ENCODE measurements at places on chromosomes 1 and 21.

GRCh38 chr1:63773815-63774616, at the start of gene ROR1:
ROR1 (plus strand) TSS chr1:63774017.
- DNase-seq, result peak; percentile 28

DNA sequence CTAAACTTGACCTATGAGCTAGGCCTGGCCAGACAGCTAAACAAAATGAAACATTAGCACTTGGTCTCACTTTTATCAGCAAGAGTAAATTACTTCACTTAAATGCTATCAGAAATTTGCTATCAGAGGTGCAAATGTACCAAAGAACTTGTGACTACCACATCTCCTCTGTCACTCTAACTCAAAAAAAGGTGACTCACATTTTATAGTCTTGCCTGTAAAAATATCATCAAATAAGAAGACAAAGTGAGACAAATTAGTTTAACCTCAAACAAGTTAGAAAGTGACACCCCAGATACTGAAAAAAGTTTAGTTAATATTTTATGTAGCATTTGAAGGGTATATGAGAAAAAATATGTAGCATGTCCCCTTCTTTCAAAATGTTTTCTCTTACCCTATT, 76.9 kb downstream of the EPS15 start:
- no peak for DNase-seq

DNA sequence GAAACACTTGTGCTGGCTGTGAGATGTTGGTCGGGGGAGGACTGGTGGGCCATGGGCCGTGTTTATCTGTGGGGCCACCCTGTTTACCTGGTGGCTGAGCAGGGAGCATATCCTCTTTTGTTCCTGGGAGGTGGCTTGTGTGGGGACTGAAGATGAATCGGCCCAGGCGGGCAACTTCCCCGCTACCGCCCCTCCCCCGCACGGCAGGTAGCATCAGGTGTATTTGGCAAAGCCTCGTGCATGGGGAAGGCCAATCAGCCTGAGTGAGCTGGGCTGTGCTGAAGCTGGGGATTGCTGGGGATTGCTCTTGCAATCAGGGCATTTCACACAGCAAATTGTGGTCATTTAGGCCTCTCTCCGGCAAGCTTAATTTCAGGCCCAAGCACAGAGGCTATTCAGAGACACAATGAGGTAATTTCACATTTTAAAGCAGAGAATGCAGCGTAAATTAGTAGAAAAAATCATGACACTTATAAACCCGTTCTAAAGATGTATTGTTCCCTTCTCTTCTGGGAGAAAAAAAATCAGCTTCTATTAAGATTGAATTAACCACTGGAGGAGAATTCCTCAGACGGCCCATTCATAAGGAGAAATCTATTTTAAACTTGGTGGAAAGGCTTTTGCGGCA, 197.7 kb upstream of the POU3F1 start:
- no peak for DNase-seq

- DNase-seq, result no peak
These were observed 113.5 kb downstream of the MAP3K21 start for GRCh38 chr1:233440951-233441401.

DNA sequence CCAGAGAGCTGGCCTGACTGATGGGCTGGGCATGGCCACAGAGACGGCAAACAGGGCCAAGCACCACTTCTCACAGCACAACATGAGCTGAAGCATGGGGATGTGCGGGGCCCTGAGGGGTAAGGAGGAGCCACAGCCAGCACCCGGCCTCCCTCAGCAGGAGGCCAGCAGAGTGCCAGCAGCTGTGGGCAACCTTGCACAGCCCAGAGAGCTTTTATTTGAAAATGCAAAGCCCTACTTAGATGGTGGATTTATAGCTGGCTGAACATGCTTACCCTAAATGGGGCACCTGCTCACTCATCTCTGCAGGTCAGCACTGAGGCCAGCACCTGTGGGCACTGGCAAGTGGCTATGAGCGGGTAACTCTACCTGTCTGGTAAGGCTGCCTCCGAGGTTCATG, 44.1 kb downstream of the SLC66A1 start:
- no peak for DNase-seq

GRCh38 chr1:92957030-92957734, 4.1 kb downstream of the DIPK1A start:
- no peak for DNase-seq

DNA sequence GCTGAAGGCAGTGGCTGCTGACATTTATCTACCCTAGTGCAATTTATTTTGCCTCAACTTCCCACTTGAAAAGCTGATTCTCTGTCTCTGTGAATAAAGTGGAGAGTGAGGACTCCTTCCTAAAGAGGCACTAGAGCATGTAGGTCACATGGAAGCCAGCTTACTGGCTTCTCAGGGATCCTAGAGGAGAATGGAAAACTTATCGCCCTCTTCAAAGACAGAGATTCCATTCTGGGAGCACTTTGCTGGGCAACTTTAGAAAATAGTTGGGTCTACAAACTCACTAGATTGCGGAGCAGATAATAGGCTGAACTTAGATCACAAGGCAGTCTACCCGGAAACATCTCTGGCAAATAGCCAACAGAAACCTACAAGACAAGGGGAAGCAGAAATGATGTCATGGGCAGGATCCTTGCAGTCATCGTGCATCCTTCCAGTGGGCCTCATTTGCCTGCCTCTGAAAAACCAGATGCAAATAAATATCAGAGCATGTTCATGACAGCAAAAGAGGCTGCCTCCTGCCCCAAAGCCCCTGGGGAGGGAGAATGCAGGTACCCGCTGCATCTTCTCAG, 104.8 kb upstream of the BARHL2 start:
- no peak for DNase-seq

GRCh38 chr1:177591155-177591554, 378.7 kb downstream of the SEC16B start:
- no peak for DNase-seq

DNA sequence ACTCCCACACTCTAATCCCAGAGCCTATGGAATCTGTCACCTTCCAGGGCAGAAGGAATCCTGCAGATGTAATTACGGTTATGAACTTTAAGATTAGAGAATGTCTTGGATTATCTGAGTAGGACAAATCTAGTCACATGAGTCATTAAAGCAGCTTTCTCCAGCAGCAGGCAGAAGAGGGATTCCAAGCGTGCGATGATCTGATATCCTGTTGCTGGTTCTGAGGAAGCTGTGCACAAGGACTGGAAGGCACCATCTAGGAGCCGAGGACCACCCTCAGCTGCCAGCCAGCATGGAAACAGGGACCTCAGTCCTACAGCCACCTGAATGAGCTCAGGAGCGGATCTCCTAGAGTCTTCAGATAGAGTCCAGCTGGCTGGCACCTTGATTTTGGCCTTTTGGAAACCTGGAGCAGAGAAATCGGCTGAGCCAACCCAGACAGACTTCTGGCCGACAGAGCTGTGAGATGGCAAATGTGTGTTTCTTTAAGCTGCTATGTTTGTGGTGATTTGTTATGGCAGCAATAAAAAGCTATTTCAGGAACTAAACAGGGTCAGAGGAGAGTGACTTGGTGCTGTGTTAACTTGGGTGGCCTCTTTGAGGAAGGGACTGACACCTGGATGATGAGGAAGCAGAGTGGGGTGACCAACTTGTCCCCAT, 34.5 kb downstream of the LRRN2 start:
- DNase-seq, result no peak

DNA sequence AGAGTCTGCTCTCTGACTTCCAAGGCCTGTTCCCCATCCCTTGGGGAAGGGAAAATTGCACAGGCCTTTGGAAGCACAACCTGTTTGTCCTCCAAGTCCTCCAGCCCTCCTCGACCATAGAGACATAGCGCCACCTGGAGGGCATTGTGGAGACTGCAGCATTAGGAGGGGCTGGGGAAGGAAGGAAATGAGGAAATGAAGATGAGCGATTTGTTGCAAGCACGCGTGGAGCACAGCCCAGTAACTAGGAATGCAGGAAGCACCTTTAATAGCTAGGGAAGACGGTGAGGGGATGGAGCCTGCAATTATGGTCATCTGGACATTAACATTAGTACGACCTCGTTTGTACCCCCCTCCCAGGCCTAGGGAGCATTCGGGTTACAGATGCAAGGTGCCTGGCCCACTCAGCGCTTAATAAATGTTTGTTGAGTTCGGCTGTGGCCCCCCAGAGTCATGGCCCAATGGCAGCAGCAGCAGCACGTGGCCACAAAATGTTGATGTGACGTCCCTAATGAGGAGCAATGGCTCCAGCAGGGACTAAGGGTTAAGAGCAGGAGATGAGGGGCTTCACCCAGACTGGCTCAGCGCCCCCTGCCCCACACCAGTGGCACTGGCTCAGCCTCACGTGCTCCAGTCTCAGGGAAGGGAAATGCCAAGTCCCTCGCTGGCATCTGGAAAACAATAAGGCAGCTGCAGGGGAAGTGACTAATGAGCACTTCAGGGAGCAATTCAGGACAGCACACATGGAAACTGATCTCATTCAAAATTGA, 8.0 kb upstream of the CAMK2N1 start:
- DNase-seq, result peak; percentile 82

GRCh38 chr1:58502519-58502918, 44.0 kb downstream of the OMA1 start:
- DNase-seq, result no peak

DNA sequence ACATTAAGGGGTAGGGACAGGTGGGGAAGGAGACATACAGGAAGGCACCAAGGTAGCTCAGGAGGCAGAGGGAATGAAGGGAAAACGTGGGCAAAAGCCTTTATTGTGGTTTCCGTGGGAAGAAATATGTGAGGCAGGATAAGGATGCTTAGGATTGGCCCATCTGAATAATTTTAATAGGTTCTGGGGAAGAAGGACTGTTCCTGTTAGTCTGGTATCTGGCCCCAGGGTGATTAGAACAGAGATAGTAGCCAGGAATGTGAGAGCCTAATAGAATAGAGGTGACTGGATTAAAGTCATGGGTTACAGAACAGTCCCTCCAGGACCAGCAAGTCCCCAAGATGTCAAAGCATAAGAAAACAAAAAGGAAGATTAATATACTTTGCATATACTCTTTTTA, 545.2 kb upstream of the CAMK1G start:
- no peak for DNase-seq

DNA sequence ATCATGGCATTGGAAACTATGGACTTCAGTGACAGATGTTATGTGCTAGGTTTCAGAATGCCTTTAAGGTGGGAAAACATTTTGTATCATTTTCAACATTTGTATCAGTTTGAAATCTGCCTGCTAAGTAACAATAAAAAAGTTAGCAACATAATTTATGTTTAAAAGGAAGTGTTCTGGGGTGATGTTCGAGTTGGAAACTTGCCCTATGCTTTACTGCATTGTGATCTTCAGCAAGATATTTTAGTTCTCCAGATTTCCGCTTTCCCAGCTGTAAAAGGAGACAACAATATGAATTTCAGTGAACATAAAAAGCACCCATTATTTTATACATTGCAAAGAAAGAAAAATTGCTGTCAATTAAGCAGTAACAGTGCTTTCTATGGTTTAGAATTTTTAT, 187.4 kb downstream of the DISC1 start:
- DNase-seq, result no peak

DNA sequence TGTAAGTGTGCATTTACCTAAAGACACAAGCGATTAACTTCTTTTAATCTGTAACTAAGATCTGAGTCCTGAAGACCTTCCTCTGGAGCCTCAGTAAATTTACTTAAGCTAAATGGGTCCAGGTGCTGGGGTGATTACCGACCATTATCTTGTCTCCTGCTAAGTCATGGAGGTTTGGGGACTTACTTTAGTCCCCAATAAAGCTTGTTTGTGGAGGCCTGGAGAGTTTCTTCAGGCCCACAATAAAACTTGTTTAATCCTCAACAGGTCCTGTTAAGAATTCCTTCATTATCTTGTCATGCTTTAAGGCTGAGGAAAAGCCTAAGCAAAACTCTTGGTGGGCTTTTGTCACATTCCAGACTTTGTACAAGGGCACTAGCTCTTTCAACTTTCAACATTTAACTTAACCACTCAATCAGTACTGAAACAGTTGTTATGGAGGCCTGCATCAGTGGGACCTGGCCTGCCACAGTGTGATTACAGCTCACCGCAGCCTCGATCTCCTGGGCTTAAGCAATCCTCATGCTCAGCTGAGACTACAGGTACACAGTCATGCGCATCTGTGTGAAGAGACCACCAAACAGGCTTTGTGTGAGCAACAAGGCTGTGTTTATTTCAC, 84.0 kb downstream of the FMO4 start:
- DNase-seq, result no peak

- no peak for DNase-seq
These were observed 1.6 kb downstream of the EPS8L3 start for GRCh38 chr1:109762039-109762585.

DNA sequence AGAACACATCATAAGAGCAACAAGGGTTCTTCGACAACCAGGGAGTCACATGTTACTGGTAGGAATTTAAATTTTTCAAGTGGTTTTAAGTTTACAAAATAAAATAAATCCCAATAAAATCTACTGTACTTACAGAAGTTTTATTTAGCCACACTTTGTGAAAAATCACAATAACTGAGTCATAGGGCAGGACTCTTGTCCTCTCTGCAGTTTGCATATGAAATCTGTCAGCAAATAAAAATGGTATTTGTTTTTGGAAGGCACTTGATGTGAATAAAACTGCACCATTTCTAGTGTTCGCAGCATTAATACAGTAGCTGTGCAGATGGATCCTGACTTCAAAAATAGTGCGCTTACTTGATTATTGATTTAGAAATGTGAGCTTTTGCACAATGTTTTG, 150.4 kb downstream of the LBR start:
- DNase-seq, result no peak

DNA sequence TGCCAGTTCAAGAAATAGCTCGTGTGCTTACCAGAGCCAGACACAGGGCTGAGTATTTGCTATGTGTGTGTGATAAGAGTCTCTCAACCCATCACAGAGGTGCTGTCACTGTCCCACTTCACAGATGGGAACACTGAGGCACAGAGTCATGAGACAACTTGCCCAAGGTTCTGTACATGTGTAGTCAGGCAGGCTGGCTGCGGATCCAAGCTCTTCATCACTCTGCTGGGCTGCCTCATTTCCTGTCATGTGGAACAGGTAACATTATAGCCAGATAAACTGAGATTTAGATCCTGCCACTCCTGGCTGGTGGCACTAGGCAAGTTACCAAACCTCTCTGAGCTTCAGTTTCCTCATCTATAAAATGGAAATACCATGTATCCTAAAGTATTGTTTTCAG, 77.8 kb downstream of the ITPKB start:
- DNase-seq, result no peak

- DNase-seq, result no peak
These were observed 34.1 kb upstream of the ST6GALNAC5 start for GRCh38 chr1:76833151-76833550.

DNA sequence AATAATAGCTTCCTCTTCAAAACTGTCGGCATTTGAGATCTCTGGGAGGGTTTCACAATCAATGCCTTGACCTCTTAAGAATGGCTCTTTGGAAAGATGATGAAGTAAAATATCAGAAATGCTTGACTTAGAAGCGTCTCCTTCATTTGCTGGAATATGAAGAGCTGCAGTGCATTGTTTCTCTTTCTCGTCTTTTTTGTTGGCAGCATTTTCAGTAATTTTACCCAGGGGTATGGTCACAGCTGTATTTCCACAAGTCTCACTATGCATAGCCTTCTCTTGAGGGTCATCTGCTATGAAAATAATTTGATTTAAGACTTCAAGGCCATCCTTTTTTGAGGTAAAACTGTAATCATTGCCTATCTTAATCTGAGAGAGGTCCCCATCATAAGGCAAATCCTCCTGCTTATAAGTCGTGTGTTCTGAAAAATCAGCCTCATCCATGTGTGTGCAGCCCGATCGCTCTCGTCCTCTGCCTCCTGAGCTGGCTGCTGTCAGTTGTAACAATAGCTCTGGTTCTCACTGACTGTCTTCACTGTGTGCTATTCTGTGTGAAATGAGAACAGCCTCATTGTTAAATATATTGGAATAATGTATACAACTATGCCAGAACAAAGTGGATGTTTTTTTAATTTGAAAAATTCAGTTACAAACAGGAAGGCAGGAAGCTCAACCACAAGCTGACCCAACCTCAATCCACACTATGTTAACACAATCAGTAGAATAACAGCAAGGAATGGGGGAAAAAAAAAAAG, 4.5 kb downstream of the AKNAD1 start:
- DNase-seq, result no peak
